CD4-positive, alpha-beta T cell treated with Interleukin-6 for 4 hours (primary cell): ENCODE measurements at places on chromosomes 5 and 9.

- DNase-seq: no peak
These were observed 772.0 kb upstream of the FAM174A start for GRCh38 chr5:99763021-99763774.

GRCh38 chr9:84512493-84512892, 157.0 kb upstream of the NTRK2 start:
- no peak for DNase-seq

DNA sequence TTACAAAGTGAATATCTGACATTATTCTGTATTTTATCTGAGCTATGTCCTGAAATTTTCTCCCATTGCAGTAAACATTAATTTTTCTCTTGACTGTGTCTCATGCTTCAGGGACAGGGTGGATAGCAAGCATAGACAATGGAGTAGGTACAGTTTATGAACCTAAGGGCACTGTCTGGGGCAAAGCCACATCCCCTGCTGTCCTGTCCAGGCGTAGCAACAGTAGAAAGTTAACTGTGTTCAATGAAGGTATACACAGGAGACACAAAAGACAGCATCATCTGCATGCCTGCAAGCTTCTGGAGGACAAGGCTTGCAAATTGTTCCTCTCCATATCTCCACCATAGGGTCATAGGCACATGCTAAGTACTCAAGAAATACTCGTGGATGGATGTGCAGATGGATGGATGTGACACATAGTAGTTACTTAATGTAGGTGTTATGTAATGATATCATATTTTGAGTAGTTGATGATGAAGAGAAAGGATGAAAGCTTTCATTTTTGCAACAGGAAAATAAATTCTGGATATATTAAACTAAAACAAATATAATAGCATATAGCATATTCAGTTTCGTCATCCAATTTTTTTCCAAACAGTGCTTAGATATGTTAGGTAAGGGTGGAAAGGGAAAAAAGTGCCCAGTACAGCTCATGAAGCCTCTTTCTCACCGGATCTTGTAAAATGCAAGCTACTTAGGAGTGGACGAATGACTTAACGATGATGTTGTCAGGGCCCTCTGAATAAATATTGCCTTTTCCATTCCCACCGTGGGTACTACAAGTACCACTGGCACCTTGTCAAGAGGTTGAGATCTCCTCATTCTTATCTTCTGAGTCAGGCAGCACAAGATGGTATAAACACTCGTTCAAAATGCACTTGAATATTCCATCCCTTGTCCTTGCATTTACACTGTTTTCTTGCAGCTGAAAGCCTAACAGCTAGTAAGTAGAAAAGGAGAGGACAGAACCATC, 19.9 kb upstream of the ZSWIM6 start:
- DNase-seq: no peak

DNA sequence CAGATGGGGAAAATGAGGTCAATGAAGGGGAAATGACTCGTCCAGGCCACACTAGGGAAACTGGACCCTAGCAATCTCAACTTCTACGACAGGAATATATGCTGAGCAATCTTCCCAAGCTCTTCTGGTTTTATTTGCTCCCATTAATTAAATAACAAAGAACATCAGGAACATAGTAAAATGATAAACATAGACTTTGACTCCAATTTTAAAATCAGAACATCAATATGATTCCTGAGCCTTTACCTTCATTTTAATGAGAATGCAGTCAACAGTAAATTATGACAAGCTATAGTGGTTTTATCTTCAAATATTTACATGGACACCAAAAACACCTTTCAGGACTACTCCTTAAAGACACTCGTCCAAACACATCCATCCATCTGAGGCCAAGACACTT, 74.2 kb upstream of the FRRS1L start:
- no peak for DNase-seq
